Iris pigment epithelial cell (primary cell): ENCODE measurements at places on chromosomes 11 and 22.

DNA sequence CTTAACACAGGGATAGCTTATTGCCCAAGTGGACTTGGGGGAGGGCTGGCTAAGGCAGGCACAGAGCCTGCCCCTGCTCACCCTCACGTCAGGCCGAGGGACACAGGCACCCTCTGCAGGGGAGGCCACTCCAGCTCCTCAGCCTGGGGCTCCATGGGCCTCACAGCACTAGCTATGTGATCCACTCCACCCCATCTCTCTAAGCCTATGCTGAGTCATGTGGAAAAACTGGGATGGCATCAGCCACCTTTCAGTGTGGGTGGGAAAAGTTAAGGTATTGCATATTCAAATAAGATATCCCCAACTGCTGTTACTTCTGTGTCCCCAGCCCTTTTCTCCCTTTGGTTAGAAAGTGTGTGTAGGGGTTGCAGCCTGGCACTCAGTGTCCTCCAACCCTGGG lies 22.3 kb downstream of the RANGAP1 start:
- DNase-seq, result peak; percentile 29

DNA sequence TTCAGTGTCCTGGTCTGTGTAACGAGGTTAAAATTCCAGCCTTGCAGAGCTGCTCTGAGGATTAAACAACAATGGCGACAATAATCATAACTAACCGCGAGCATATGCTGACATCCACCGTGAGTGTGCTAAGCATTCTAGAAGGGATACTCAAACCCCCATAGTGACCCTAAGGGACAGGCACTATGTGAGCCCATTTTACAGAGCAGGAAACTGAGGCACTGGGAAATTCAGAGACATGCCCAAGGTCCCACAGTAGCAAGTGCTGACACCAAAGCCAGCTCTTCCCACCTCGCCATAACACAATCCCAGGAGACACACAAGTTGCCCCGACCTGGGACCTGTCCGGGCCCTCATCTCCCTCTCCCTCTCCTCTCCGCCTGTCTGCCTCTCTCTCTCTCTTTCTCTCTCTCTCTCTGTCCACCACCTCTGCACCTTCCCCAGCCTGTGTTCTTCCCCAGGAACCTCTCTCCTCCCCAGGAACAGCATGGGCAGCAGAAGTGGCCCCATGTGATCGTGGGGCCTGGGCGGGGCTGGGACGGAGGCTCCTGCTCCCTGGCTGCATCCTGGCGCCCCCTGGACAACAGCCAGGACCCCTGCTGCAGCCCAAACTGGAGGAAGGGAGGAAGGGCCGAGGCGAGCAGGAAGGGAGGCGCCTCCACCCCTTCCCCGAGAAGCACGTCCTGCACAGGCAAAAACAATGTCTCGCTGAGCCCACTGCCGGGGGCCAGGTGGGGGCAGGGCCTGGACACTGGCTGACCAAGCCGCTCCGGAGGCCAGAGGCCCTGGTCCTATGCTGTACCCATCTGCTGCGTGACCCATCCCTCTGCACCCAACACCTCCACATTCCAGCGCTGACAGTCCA lies 14.8 kb upstream of the MFNG start:
- no peak for DNase-seq

GRCh38 chr11:77300695-77301094 lies 791 bp downstream of the GDPD4 start:
- no peak for DNase-seq

GRCh38 chr22:20998411-20999336 lies 3.2 kb downstream of the THAP7 start:
- DNase-seq, result peak; percentile 35

DNA sequence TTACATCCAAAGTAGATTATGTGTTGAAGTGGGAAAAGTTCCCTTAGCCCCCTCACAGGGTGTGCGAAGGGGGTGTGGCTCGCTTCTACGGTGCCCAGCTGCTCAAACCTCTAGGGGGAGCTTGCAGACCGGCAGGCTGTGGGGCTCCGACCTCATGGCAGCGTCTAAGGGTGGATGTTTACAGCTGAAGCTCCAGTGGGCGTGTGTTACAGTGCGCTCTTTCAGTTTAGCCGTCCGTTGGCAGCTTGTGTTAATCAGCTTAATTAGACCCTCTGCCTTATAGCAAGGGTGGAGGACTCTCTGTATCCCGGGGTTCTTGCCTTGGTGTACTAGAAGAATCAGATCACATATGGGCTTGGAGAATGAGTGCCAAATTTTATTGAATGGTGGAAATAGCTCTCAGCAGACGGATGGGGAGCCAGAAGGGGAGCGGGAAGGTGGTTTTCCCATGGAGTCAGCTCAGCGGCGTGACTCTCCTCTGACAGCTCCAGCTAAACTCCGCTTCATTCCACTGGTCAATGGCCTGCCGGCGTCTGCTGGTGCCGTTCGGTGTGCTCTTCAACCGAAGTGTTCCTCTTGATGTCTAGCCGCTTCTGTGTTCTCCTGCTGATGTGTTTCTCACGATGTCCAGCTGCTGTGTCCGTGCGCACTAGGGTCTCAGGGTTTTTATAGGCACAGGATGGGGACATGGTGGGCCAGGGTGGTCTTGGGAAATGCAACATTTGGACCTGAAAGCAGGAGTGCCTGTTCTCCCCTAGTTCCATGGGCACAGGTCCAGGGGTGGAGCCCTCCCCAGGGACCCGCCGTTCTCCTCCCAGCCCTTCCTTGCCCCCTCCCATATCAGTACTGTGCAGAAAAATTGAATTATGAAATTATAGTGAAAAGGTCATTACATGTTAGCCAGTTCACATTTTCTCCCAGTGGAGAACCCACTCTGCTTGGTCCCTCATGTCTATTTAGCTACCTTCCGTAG lies 28.6 kb upstream of the OR10G7 start:
- peak; percentile 76 for DNase-seq

GRCh38 chr11:93159721-93160120 lies 38.1 kb downstream of the SLC36A4 start:
- DNase-seq, result no peak

- DNase-seq, result peak; percentile 5
Measured at GRCh38 chr11:17159441-17159840, 48.3 kb downstream of the PIK3C2A start.

- DNase-seq, result no peak
Measured at GRCh38 chr11:45079943-45080719, 66.3 kb upstream of the PRDM11 start.

- DNase-seq, result no peak
Measured at GRCh38 chr11:94773842-94774241, 5.7 kb downstream of the AMOTL1 start.

DNA sequence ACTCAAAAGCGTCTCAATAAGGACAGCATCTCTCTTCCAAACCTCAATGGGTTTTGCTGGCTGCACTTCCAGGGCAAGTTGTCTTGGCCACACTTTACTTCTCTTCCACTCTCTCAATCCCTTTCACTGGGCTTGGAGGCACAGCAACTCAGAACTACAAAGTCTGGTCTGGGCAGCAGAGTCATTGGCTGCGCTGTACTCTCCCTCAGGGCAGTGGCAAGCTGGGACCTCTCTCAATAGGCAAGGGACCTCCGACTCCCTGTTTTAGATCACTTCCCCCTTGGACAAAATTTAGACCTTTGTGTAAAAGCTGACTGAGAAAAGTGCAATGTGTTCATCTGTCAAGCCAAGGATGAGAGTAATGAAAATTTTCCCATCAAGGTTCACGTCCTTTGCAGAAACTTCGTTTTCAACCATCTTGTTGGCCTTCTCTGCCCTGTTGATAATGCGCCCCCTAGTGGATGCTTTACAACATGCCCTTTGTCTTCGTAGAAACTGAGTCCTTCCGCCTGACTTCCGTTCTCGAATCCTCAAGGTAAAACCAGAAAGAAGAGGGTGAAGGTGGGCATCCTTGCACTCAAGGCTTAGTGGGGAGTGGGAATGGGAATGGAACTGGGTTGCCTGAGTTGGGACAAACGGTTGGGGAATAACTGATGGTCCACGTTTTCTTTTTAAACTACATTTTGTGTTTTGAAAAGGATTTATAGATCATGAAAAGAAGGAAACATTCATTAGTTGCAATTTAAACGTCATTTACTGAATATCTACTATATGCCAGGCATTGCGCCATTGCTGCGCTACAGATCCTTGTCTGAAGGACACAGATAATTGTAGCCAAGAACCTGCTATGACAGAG lies 99.1 kb downstream of the CD44 start:
- peak; percentile 65 for DNase-seq

DNA sequence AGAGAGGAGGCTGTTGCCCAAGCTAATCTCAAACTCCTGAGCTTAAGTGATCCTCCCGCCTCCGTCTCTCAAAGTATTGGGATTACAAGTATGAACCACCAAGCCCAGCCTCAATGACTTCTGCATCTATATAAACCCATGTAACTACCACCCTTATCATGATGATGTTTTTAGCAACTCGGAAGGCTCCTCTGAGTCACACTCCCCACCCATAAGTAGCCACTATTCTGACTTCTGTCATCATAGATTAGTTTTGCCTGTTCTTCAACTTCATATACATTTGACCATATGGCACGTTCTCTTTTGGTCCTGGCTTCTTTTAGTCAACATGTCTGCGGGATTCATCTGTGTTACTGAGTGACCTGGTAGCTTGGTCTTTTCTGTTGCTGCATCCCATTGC lies 6.4 kb upstream of the FOSL1 start:
- DNase-seq, result peak; percentile 28

DNA sequence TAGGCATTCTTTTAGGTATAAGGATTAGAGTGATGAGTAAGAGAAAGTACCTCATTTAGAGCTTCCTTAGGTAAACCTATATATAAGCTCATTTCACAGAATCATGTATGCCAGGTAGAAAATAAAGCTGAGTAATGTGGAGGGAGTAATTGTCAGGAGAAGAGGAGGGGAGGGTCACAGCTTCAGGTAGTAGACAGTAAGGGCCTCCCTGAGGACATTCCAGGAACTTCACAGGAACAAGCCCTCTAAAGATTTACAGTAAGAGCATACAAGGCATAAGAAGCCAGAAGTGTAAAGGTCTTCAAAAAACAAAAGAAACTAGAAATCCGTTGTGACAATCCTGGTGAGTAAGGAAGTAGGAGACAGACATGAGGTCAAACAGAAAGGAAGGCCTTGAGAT lies 57.6 kb downstream of the USP47 start:
- no peak for DNase-seq

GRCh38 chr11:17277024-17277584 lies 565 bp downstream of the NUCB2 start:
- peak; percentile 60 for DNase-seq

- DNase-seq, result no peak
Measured at GRCh38 chr11:47376525-47377371, 1.6 kb downstream of the SPI1 start.

- peak; percentile 18 for DNase-seq
Measured at GRCh38 chr11:23569547-23569946, 709.3 kb upstream of the CCDC179 start.

DNA sequence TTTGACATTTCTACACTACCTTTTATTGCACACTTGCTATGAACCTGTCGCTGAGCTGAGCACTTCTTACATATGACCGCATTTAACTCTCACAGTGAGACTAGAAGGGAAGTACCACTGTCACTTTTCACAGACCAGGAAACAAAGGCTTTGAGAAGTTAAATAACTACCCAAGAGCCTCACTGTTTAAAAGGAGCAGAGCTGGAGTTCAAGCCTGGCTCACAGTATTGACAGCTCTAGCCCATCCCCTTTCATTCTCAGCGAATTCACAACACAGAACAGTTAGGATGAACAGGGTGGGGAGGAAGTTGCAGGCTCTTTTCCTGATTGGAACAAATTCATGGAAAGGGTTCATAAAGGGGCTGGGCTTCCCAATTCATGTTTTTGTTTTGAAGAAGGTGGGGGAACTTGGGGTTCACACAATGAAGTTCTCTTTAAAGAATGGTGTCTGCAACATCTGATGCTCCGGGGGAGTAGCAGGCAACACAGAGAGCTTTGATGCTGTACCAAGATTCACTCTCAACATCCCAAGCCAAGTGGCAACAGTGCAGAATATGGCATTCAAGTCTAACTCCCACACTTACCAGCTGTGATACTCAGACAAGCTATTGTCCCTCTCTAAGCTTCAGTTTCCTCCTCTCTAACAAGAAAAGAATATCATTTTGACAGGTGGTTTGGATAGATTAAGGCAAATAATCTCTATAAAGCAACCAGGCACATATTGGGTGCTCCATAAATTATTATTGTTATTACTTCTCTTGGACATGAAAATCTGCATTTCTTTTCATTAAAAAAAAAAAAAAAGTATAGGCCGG lies 17.2 kb downstream of the SCGB1A1 start:
- no peak for DNase-seq

- peak; percentile 99 for DNase-seq
Measured at GRCh38 chr22:20116951-20117632, at the start of gene TRMT2A. Gene TRMT2A, minus strand, starts transcription at chr22:20117226. Its CDS starts 320 bp downstream, at chr22:20116906.

- DNase-seq, result no peak
Measured at GRCh38 chr22:25092119-25092518, 107.5 kb upstream of the CRYBB3 start.

DNA sequence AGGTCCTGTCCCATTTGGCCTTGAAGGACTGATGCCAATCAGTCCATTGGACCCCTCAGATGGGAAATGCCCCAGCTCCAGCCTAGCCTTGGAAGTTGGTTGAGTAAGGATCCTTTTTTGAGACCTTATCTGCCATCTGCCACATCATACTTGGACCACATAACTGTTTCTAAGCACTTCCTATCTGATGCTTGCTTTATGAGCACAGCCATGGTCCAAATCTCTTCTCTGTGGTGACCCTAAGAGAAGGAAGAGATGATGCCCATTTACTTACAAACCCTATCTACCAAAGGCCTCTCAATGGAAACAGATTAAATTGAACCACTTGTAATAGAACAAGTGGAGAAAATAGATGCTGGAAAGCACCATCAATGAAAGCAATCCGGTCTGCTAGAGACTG lies 53.8 kb upstream of the TTC12 start:
- no peak for DNase-seq

DNA sequence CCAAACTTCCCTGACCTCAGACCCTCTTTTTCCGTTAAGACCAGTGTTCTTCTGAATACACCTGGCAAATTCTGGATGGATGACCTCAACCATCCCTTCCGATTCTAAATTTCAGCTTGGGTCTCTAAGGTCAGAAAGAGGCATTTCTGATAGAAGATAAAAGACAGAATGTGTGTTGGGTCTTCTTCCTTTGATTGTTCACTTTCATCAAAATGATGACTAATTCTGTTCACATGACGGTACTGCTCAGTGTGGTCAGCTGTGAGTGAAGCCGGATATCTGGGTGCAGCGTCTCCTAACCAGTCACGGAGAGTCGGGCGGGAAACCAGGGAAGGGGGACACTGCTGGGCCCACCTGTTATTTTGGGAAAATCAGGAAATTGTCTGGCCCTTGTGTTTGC lies 151.6 kb upstream of the NAV2 start:
- peak; percentile 63 for DNase-seq

GRCh38 chr11:69923641-69924307 lies 104.6 kb upstream of the FGF3 start:
- DNase-seq, result no peak

GRCh38 chr22:35315141-35315854 lies 15.6 kb downstream of the TOM1 start:
- DNase-seq, result no peak

- DNase-seq, result no peak
Measured at GRCh38 chr11:117620659-117621058, 176.4 kb downstream of the DSCAML1 start.

DNA sequence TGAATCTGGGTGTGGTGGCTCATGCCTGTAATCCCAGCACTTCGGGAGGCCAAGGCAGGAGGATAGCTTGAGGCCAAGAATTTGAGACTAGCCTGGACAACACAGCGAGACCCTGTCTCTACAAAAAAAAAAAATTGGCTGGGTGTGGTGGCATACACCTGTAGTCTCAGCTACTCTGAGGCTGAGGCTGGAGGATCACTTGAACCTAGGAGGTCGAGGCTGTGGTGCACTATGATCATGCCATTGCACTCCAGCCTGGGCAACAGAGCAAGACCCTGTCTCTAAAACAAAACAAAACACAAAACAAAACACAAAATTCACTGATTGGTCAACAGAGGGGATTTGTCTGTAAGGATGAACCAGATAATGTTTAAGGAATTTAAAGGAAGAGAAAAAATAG lies 113.7 kb downstream of the STIM1 start:
- no peak for DNase-seq

GRCh38 chr11:94184362-94184761 lies 55.7 kb downstream of the PANX1 start:
- DNase-seq, result no peak
